ENCODE measurements at places on chromosomes 3 and 15. TPM values are rescaled to one million over a fixed set of nuclear protein-coding genes. Genes with fewer than 3 reads are reported as not detected.

Gene MKRN2
- 41.9 TPM for total RNA-seq

Gene OR5K2
- total RNA-seq, result not detected

Gene EPHA3
- total RNA-seq, result not detected

Gene CMTM8
- 0.14 TPM for total RNA-seq

Gene ARNT2
- not detected for total RNA-seq

Gene CYP1A1
- not detected for total RNA-seq
